ENCODE measurements at places on chromosomes 2 and 18.

GRCh38 chr18:3380384-3380961 lies 69.5 kb upstream of the TGIF1 start:
- DNase-seq, result no peak

DNA sequence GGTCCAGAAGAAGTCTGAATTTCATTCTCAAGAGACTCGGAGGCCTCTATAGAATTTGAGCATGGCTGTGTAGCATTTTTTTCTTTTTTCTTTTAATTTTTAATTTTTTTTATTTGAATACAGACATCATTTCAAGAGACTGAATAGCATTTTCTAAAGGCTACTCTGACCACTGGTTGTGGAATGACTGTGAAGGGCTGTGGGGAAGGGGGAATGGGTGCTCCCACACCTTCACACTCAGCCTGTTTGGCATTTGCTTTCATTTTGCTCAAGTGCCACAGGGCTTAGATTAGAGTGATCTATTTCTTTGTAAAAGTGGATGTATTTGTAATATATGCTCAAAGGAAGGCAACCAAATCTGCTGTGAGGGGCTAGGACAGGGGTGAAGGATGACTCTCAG lies 142.0 kb upstream of the SPOPL start:
- DNase-seq, result no peak

- no peak for DNase-seq
Measured at GRCh38 chr2:210971431-210971830, 415.0 kb downstream of the CPS1 start.

DNA sequence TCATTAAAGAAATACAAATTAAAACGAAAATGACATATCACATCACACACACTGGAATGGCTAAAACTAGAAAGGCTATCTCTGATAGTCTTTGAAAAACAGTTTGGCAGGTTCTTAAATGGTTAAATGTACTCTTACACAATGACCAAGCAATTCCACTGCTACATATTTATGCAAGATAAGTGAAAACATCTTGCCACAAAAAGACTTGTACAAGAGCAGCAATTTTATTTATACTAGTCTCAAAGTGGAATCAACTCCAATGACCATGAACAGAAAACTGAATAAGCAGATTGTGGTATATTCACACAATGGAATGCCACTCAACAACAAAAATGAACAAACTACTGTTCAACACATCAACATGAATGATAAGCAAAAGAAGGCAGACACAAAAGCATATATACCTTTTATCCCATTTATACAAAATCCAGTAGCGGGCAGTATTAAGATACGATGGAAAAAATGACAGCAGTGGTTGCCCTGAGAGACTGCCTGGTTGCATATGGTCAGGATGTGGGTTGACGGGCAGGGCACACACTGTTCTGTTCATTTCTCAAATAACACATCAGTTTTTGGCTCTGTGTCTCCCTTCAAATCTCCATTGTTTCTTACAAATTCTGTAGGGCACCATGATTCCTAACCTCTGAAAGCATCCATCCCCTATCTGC lies 25.4 kb downstream of the SP100 start:
- DNase-seq, result no peak

DNA sequence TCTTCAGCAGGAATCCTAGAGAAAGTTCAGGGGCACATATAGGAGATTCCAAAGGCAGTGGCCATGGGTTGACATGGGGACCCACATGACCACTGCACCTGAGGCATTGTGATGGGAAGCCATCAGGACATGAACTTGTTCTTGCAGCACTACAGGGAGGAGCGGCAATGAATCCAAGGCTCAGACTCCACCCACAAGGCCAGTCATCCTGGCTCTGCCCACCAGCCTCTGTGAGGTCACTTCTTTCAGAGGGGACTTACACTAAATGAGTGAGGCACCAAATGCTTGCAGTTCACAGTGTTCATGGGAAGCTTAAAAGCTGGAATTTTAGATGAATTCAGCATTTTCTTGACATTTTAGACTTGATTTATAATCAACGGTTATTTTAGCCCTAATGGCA lies 254.2 kb downstream of the SETBP1 start:
- DNase-seq, result no peak

GRCh38 chr18:46110406-46110805 lies 6.2 kb downstream of the HAUS1 start:
- DNase-seq, result no peak

GRCh38 chr2:223737207-223737606 lies 100.2 kb downstream of the AP1S3 start:
- DNase-seq, result no peak

DNA sequence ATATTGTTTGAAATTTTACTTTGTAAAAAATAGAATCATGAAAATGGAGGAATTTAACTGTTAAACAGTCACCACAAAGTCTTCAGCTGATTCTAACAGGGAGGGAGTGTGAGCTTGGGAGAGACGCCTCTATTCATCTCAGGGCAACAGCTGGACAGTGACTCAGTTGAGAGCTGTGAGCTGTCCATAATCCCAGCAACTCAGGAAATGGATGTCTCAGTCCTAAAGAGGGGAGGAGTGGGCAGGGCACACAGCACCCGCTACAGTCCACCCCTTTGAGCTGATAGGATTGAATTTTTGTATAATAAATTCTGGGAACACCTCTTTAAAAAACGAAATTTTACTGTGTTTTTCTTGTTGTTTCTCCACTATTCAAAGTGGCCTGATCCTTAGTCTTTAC lies 255.1 kb upstream of the THUMPD2 start:
- DNase-seq, result no peak

DNA sequence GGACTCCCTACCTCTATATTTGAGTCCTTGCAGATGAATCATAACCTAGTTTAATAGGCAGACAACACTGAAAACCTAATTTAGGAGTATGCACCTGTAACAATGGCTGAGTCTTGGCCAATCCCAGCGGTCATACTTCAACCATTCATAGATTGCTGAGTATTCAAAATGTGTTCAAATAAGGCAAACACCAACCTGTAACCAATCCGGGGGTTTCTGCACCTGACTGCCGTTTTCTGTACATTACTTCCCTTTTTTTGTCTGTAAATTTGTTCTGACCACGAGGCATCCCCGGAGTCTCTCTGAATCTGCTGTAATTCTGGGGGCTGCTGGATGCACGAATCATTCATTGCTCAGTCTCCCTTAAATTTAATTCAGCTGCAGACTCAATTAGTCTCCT lies 338.6 kb downstream of the STK39 start:
- no peak for DNase-seq
